Lung microvascular endothelial cell (primary cell): ENCODE measurements at places on chromosomes 16 and 17. TPM values are rescaled to one million over a fixed set of nuclear protein-coding genes. Genes with fewer than 3 reads are reported as not detected.

GRCh38 chr16:19751478-19752385 is 33.7 kb downstream of the IQCK start:
- DNase-seq, result no peak

GRCh38 chr16:87496447-87496801 is 3.6 kb upstream of the ZCCHC14 start:
- no peak for DNase-seq

DNA sequence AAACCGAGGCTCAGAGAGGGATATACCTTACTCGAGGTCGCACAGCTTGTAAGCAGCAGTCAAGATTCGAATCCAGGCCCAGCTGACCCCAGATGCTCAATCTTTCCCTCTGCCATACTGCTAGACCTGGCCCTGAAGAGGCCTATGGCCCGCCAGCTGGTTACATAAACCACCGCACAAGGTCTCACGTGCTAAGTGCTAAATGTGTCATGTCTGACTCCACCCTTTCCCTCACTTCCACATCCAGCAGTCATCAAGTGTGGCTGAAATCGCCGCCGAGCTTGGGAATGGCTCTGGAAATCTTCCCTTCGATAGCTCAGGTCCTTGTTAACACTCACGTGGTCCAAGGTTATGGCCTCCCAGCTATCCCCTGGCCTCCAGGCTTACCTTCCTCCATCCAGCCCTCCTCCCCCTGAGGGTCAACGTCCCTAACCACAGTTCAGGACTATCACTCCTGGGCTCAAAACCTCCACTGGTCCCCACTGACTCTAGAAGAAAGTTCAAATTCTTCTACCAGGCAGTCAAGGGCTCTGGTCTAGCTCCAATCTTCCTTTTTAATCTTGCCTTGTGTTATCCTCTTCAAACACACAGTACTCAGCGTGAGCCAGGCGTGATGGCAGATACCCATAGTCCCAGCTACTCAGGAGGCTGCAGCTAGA is 3.5 kb downstream of the ZBTB4 start:
- peak; percentile 78 for DNase-seq

DNA sequence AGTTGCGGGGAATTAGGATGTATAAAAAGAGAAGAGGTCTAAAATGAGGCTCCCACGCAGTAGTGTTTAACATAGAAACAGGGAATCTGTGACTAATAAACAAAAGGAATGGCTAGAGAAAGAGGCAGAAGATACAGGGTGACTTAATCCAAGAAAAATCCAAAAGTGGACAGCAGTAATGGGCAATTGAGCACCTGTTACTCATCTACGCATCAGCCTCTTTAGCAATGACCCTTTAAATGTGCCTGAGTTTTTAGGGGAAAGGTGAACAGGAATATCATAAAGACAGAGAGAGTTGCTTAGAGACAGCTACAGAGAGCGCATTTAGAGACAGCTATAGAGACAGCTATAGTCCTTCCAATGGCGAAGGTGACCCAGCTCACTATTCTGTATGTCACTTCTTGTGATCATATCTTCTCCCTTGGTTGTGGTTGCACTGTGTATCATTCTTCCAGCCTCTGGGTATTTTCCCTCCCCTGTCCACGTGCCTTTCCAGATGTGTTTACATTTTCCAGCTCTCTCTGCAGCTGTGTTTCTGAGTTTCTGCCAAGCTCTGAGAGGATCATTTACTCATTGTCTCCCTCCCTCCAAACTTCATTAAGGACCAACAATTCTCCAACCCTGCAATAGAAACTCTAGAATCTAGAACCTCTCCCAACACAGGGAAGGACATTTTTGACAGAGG is 61.5 kb downstream of the MYOCD start:
- DNase-seq, result no peak

- no peak for DNase-seq
These were observed 32.2 kb upstream of the RCVRN start for GRCh38 chr17:9937241-9937761.

BCL6B gene
- 54.5 and 59.9 TPM in 2 replicates for total RNA-seq

POLDIP2 gene
- total RNA-seq, result 50.8 and 55.6 TPM in 2 replicates

MYCBPAP gene
- total RNA-seq, result under 0.01 and 0.20 TPM in 2 replicates

ERBB2 gene
- 0.60 and 1.7 TPM in 2 replicates for total RNA-seq
